ENCODE measurements at places on chromosomes 7 and 10. TPM values are rescaled to one million over a fixed set of nuclear protein-coding genes. Genes with fewer than 3 reads are reported as not detected.
A peak's percentile ranks its signal among the peaks of the same experiment; 100 is the strongest.

The SRGN gene
- total RNA-seq: 167 TPM

GRCh38 chr7:56229631-56230030, 113.4 kb upstream of the NUPR2 start:
- H3K27me3 ChIP-seq: peaks cover 2% of the 10 kb centered on the region
- H3K27ac ChIP-seq: no peak overlapping the region
- no peaks in the 10 kb centered on the region for H3K36me3 ChIP-seq
- no peak for DNase-seq
- H3K4me3 ChIP-seq: no peak overlapping the region

DNA sequence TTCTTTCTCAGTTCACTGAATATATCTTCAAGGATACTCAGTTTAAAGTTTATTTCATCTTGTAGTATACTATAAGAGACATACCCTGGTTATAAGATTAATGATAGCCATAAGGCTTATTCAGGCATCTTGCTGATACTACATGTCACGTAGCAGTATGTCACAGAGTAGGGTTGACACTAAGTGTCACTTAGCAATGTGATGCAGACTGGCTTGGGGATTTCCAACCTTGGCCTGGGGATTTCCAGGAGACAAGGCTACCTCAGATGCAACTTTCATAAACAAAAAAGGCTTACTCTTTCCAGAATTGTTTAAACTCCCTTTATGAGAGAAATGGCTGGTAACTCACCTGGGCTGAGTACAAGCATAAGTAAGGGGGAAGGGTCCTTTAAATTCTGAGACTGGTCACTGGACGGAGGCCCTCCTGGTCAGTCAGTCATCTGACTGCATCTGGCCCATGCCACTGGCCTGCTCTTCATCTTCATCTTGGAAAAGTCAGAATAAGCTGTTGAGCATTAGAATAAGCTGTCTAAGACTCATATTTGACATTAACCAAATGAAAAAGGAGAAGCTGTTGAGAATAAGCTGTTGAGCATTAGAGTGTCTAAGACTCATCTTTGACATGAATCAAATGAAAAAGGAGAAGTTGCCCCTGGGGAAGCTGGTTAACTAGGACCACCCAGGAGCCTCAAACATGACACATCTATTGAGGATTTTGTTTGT, 9.5 kb downstream of the SLC13A1 start:
- no peaks in the 10 kb centered on the region for H3K36me3 ChIP-seq
- DNase-seq: no peak
- H3K27ac ChIP-seq: no peak overlapping the region

The ENTPD1 gene
- total RNA-seq: 10.9 TPM

DNA sequence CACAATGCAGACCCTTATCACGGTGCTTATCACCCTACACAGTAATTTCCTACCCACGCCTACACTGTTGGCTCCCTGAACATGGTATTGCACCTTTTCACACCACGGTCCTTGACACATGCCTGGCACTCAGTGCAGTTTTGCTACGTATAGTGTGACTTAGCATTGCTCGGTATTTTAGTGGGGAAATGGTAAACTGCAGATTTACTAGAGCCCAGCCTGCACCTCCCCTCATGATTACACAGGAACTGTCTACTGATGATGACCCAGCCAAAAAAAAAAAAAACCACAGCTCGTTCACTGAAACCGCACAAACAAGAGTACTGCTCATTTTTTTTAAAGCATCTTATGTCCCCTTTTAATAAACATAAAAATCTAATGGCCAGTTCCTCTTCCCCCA, 124.2 kb upstream of the ZNF746 start:
- DNase-seq: no peak
- H3K4me1 ChIP-seq: peaks cover 38% of the 10 kb centered on the region
- H3K27me3 ChIP-seq: peaks cover 5% of the 10 kb centered on the region
- H3K36me3 ChIP-seq: peaks cover 23% of the 10 kb centered on the region
- peak overlapping the region; percentile 93 for H3K4me3 ChIP-seq
- H3K27ac ChIP-seq: peak overlapping the region; percentile 39

DNA sequence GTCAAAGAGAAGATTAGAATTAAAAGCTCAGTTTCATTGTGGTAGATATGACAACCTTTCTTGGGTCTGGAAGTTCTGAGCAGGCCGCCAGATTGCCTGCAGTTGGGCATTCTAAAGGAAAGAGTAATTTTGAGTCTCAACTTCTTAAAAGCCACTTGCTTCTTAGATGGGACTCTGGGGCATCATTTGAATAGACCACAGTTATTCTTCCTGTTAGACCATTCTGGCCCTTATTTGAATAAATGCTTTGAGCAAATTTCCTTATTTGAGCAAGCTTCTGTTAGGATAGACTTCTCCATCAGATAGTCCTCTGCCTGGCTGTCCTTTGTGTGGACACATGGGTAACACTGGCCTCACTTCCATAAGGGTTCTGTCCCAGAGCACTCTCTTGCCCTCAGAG, 40.2 kb downstream of the SND1 start:
- no peak for DNase-seq
- peaks cover 4% of the 10 kb centered on the region for H3K4me1 ChIP-seq
- H3K27ac ChIP-seq: no peak overlapping the region
- H3K4me3 ChIP-seq: no peak overlapping the region
- H3K36me3 ChIP-seq: peaks cover 32% of the 10 kb centered on the region
- H3K27me3 ChIP-seq: no peaks in the 10 kb centered on the region

The CDC14C gene
- not detected for total RNA-seq

GRCh38 chr10:66983475-66983818, 57.6 kb downstream of the LRRTM3 start:
- H3K4me1 ChIP-seq: no peaks in the 10 kb centered on the region
- no peak overlapping the region for H3K4me3 ChIP-seq
- no peak overlapping the region for H3K27ac ChIP-seq
- H3K27me3 ChIP-seq: no peaks in the 10 kb centered on the region
- DNase-seq: no peak

The OR6V1 gene
- not detected for total RNA-seq

- H3K4me3 ChIP-seq: peak overlapping the region; percentile 98
- DNase-seq: no peak
- peaks cover 6% of the 10 kb centered on the region for H3K27me3 ChIP-seq
- peak overlapping the region; percentile 99 for H3K27ac ChIP-seq
Measured at GRCh38 chr7:87216701-87217508, 2.6 kb downstream of the TMEM243 start.

The SLC13A1 gene
- not detected for total RNA-seq

The OGDHL gene
- not detected for total RNA-seq

The AKR1C4 gene
- total RNA-seq: not detected

DNA sequence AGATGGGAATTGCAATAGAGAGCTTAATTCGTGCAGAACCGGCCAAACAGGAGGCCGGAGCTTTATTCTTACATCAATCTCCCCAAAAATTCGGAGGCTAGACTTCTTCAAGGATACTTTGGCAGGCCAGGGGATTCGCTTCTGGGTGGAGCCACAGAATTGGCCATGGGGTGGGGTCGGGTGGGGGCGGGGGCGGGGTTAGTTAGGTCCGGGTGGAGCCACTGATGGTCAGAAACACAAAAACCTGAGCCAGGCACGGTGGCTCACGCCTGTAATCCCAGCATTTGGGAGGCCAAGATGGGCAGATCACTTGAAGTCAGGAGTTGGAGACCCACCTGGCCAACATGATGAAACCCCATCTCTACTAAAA, 87.5 kb downstream of the SEPTIN14 start:
- no peak overlapping the region for H3K4me3 ChIP-seq
- H3K27ac ChIP-seq: no peak overlapping the region
- H3K27me3 ChIP-seq: no peaks in the 10 kb centered on the region
- no peak for DNase-seq

The GPR85 gene
- total RNA-seq: not detected

The CASP2 gene
- 98.8 TPM for total RNA-seq

- no peak overlapping the region for H3K27ac ChIP-seq
- H3K4me3 ChIP-seq: no peak overlapping the region
- peaks cover 9% of the 10 kb centered on the region for H3K36me3 ChIP-seq
- no peak for DNase-seq
- H3K27me3 ChIP-seq: no peaks in the 10 kb centered on the region
- peaks cover 22% of the 10 kb centered on the region for H3K4me1 ChIP-seq
Measured at GRCh38 chr10:15213461-15213861, 45.0 kb upstream of the NMT2 start.

DNA sequence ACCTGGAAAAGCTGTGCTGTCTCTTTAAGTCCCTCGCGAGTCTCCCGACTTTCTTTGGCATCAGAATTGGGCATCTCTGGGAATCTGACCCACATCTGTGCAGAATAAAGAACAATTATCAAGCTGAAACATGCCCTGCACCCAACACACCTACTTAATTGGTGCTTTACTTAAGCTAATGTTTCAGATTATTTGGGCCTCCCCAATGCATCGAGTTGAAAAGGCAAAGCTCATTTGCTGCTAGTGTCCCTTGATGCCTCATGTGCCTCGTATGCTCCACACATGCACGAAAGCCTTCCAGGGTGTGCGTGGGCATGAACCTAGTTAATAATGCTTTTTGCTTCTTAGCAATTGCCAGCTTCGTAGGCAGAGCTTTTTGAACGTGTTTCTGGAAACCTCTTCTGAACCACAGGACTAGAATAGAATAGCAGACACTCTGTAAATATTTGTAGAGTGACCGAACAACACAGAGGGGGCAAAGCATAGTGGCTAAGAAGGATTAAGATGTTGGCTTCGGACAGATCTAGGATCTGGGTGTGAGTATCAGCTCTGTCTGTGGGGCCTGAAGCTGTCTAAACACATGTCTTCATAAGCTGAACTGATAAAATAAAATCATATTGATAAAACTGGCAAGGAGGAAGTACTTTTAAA, 26.7 kb upstream of the FGFR2 start:
- no peaks in the 10 kb centered on the region for H3K36me3 ChIP-seq
- no peak overlapping the region for H3K27ac ChIP-seq
- no peaks in the 10 kb centered on the region for H3K27me3 ChIP-seq

The TAC1 gene
- total RNA-seq: not detected

DNA sequence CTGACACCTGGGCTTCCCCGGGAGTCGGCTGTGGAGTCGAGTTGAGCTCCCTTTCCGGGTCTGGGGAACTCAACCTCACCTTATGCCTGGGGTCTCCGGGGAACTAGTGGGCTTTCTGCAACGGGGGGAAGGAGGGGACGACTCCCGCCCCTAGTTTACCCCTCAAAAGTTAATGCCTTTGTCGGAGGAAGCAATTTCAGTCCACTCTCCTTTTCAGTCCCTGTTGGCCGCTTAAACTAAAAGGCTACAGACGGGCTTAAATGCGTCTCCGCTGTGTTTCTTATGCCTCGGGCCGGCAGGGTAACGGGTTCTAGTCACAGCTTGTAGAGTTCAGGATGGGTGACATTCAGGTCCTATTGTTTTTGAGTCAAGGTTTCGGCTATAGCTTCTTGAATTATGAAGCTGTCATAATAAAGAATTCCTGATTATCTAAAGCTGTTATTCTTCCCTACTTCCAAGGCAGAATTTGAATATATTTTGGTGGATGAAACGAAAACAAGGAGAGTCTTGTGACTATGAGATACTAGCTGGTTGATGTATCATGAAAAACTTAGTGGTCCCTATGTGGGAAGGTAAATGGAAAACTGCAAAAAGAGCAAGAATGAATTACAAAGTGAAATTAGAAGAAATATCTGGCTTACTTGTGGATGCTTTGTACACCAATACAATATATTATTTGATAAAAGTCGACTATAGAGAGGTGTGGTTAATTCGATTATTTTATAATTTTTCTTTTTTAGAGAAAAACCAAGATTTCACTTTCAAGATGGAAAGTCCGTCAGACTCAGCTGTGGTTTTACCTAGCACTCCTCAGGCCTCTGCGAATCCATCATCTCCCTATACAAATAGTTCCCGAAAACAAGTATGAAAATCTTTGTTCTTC, 495 bp downstream of the SFR1 start:
- peaks cover 10% of the 10 kb centered on the region for H3K27me3 ChIP-seq
- peaks cover 10% of the 10 kb centered on the region for H3K36me3 ChIP-seq
- H3K27ac ChIP-seq: peak overlapping the region; percentile 98
- peak overlapping the region; percentile 96 for H3K4me3 ChIP-seq

- H3K4me1 ChIP-seq: no peaks in the 10 kb centered on the region
- H3K36me3 ChIP-seq: no peaks in the 10 kb centered on the region
- peaks cover 3% of the 10 kb centered on the region for H3K27me3 ChIP-seq
Measured at GRCh38 chr7:137635874-137636273, 210.9 kb downstream of the DGKI start.

- H3K4me3 ChIP-seq: no peak overlapping the region
- no peaks in the 10 kb centered on the region for H3K36me3 ChIP-seq
- H3K27ac ChIP-seq: no peak overlapping the region
- peaks cover 3% of the 10 kb centered on the region for H3K27me3 ChIP-seq
- H3K4me1 ChIP-seq: peaks cover 2% of the 10 kb centered on the region
Measured at GRCh38 chr10:73635781-73636180, 5.5 kb downstream of the MYOZ1 start.

DNA sequence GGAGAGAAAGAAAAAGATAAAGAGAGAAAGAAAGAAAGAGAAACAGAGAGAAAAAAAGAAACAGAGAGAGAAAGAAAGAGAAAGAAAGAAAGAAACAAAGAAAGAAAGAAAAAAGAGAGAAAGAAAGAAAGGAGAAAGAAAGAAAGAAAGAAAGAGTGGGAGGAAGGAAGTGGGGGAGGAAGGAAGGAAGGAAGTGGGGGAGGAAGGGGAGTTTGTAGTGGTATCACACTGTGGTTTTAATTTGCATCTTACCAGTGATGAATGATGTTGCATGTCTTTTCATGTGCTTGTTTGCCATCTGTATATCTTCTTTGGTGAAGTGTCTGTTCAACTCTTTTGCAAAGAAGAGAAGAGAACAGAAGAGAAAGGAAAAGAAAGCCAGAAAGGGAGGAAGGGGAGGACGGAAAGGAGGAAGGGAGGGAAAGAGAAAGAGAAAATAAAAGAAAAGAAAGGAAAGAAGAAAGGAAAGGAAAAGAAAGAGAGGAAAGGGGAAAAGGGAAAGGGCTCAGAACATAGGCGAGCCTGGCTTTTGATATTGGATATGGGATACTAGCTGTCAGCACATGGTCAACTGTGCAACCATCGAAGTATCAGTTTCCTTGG, 79.2 kb upstream of the FRMD4A start:
- peaks cover 2% of the 10 kb centered on the region for H3K36me3 ChIP-seq
- no peak for DNase-seq
- peaks cover 23% of the 10 kb centered on the region for H3K27me3 ChIP-seq
- H3K4me3 ChIP-seq: peak overlapping the region; percentile 48
- peaks cover 11% of the 10 kb centered on the region for H3K4me1 ChIP-seq

DNA sequence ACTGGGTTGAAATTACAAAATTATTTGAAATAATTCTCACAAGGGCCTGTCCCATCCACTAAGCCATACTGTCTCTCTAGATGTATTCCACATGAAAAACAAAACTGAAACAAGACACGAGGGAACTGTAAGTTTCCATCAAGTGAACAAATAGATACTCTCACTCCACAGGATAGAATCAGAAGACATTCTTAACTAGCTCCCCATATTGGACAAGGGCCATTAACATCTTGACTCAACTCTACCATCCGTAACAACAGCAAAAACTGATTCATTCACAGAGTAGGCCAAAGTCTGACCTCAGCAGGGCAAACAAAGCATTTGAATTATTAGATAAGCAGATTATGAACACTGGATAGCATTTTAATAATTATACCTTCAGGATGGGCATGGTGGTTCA, 29.1 kb downstream of the UBE2H start:
- H3K4me3 ChIP-seq: peak overlapping the region; percentile 33
- H3K36me3 ChIP-seq: peaks cover 14% of the 10 kb centered on the region
- no peak for DNase-seq
- no peaks in the 10 kb centered on the region for H3K27me3 ChIP-seq
- peaks cover 12% of the 10 kb centered on the region for H3K4me1 ChIP-seq

GRCh38 chr10:50362547-50363125, 111.3 kb upstream of the ASAH2 start:
- peaks cover 6% of the 10 kb centered on the region for H3K4me1 ChIP-seq
- DNase-seq: no peak
- peaks cover 27% of the 10 kb centered on the region for H3K36me3 ChIP-seq
- H3K27me3 ChIP-seq: no peaks in the 10 kb centered on the region
- no peak overlapping the region for H3K4me3 ChIP-seq
